ENCODE measurements at places on chromosomes 5 and 9.

- DNase-seq: no peak
Measured at GRCh38 chr9:134602547-134603362, 38.8 kb upstream of the COL5A1 start.

DNA sequence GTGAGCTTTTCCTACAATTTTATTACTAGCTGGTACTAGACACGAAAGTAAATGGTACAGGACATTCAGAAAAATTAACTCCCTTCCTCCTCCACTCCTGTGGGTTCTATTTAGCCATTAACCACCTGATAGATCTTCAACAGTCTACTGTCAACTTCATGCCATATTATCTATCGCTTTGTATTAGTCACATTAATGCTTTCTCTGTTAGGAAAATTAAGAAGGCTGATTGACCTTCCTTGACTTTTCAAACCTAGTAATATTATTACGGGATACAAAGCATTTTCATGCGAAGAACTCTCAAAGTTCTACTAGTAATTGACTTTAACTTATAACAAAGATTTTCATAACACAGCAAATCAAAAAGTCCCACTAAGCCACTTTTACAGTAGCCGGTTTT lies 1.2 kb downstream of the TEX10 start:
- no peak for DNase-seq

DNA sequence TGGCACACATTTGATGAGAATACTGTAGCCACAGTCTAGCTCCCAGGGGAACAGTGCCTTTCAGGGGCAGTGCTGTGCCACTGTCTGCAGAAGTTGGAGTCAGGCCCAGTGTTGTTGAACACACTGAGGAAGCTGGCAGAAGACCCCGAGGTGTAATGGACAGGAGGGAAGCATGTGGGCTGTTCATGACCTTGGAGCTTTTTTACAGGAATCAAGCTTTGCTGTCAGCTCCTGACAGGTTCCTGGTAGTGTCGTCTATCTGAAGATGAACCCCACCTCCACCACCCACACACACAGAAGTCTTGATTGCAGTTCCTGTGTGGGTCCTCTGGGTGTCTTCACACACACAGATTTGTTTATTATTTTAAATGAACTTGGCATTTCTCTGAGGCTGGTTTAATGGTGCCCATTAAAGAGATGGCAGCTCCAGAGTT lies 40.3 kb upstream of the TNFAIP8 start:
- DNase-seq: no peak

DNA sequence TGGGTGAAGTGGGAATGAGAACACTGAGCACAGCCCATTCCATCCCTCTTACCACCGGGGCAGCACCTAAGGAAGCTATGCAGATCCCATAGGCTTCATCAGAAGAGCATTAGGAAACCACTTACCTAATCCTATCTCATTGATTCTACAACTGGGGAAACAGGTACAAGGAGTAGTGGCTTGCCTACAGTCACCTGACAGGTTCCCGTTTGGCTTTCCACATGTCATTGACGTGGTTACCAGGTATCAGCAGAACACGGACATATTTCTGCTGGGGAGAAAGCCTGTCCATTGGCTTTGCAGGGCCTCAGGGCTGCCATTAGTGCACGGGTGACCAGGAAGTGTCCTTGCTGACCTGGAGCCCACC lies 11.3 kb downstream of the AFAP1L1 start:
- no peak for DNase-seq

DNA sequence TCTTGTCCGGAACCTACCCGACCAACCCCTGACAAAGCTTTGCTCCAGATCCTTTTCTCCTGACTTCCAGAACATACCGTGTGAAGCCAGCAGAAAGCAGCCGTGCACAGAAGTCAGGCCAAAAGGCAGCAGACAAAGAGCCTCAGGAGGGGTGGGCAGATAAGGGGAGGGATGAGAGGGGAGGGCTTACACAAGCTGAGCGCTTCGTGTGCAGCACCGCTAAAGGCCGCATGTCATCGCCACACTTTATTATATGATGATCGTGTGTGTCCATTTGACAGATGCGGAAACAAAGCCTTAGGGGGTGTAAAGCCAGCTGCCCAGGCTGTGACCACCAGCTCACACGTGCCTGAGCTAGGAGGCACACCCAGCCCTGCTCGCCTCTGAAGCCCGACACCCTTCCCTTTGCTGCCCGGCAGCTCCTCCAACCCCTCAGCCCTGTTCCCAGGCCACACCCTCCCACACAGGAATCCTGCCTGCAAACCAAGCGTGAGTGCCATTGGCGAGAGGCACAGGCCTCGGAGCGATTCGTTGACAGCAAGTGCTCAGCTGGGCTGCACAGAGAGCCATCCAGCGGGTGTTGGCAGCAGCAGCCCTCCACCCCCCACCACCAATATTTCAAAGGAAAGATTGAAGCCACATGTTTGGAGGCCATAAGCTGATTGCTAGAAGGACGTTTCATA lies 170.5 kb upstream of the SMIM23 start:
- DNase-seq: no peak

DNA sequence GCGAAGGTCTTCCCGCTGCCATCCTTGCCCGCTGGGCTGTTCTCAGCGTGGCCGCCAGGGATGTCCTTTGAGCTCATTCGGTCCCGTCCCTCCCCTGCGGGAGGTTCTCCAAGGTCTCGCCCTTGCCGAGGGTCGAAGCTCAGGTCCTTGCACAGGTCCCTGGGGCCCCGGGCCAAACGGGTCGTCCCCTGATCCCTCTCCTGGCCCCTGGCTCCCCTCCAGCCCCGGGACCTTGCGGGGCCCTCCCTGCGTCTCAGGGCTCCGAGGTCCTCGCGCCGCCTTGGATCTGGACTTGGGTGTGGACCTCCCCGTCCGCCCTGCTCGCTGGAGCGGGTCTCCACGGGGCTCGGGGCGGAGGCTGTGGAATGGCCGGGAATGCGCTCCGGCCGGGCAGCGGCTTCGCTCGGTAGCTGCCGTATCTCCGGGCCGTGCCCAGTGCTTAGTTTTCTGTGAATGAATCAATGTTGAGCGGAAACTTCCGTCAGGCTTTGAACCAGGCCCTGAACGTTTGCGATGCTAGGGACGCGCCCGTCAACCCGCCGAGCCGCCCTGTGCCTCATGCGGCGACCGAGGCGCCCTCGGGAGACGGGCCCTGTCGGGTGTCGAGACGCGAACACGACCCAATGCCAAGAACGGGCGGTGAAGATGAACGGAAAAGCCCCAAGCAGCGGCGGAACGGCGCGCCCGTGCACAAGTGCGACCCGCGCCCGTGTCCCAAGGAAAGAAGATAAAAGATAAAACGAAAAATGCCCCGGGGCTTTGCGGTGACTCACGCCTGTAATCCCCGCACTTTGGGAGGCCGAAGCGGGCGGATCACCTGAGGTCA lies 780 bp downstream of the RNU6ATAC start:
- DNase-seq: no peak

GRCh38 chr5:4977416-4978110 lies 162.6 kb upstream of the ADAMTS16 start:
- DNase-seq: no peak

GRCh38 chr5:12985142-12985541 lies 959.3 kb downstream of the DNAH5 start:
- DNase-seq: no peak

- DNase-seq: no peak
Measured at GRCh38 chr5:96288166-96288844, 144.7 kb downstream of the PCSK1 start.

GRCh38 chr5:157088342-157088990 lies 20.4 kb downstream of the HAVCR2 start:
- DNase-seq: no peak

GRCh38 chr9:93159601-93160471 lies 24.1 kb upstream of the WNK2 start:
- no peak for DNase-seq

DNA sequence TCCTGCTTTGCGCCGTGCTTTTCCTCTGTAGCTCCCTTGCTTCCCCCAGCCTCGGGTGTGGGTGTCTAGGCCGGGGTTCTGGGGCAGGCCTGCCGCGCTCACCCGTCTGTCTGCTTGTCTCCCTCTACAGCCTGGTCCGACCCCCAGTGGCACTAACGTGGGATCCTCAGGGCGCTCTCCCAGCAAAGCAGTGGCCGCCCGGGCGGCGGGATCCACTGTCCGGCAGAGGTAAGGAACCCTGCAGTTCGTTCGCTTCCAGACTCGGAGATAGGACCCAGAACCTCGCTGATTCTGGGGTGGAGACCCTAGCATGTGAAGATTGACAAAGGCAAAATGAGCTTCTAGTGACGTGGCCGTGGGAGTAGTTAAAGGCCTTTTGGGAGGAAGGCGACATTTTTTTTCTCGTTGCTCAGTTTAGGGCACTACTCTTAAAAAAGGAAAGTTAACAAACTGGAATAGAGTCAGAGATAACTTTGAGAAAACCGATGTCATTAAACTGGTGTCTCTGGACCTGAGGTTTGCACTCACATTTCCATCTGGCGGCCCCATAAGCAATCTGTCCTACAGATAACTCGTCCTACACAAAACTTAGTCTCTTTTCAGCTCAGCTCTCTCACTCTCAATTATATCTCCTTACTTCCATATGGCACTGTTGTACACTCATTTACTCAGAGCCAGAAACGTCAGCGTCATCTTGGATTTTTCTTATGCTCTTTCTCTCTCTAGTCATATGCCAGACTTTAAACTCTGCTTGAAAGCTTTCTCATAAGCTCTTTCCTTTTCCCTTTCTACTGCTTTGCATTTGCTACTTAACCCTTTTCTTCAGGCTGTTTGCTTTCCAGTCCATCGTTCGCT lies 561 bp downstream of the SEC61B start:
- no peak for DNase-seq

GRCh38 chr5:176608937-176609723 lies 826 bp downstream of the GPRIN1 start:
- no peak for DNase-seq

- no peak for DNase-seq
Measured at GRCh38 chr9:532707-533106, 308.8 kb upstream of the DMRT1 start.

DNA sequence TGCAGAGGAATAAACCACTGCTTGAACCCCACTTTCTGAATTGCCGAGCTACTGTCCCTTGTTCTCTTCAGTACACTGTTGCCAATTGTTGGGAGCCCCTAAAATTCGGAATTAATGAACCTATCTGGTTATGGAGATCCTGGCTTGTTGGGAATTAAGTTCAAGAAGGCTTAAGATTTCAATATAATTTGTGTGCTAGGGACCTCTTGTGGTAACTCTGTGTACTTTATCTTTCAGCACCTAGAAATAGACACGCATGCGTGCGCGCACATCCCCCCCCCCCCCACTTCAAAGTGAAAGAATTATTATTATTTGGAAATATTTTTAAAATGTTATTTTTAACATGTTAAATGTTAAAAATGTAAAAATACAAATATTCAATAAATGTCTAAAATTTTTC lies 53.3 kb upstream of the FAM169A start:
- no peak for DNase-seq

GRCh38 chr9:96136992-96137670 lies 164.8 kb downstream of the HSD17B3 start:
- DNase-seq: no peak

DNA sequence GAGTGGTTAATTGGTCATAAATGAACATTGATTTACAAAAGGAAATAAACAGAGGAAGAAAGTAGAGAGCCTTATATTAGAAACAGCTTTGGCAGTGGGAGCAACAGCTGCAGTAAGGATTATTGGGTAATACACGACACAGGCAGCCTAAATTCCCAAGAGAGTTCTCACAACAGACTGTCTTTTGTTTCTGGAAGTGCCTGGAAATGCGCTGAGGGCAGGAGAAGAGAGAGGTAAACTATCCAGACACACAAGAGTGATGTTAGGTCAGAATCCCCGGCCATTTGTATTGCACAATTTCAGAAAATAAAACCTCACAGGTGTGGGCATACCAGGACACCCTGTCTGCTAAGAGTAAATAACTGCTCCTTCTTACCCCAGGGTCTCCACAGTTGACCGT lies 450.4 kb upstream of the CTNND2 start:
- DNase-seq: no peak

GRCh38 chr9:114763220-114763619 lies 42.6 kb downstream of the TNFSF15 start:
- DNase-seq: no peak

GRCh38 chr5:33769968-33770367 lies 121.8 kb downstream of the ADAMTS12 start:
- DNase-seq: no peak

GRCh38 chr5:133469252-133469651 lies 143.1 kb downstream of the FSTL4 start:
- no peak for DNase-seq

DNA sequence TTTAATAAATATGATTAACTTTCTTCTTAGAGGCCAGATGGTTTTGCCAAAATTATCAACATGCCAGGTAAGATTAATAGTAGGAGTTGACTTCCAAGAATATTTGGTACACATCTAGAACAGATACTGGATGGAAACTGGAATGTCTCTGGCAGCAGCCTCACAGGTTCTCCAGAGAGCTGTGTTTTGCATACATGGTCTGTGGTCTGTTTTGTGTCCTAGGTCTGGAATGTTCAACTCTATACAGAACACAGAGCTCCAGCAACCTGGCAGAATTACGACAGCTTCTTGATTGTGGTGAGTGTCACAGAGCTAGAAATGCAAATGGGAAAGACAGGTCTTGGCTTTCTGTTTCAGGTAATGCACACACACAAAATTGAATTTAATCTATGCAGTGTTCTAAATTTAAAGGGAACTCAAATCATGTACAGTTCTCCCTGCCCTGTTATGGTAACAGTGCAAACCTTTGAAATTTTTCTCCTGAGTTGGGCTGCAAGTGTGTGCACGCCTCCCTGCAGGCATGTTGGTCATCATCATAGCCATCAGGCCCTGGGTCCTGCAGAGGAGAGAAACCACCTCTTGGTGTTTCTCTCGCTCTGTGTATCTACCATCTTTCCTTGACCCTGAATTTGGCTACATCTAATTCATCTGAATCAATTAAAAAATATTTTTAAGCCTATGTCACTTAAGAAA lies 58.3 kb downstream of the PIK3R1 start:
- DNase-seq: no peak

- no peak for DNase-seq
Measured at GRCh38 chr5:168914491-168914890, 335.3 kb upstream of the PANK3 start.

- no peak for DNase-seq
Measured at GRCh38 chr5:157266286-157267007, 524 bp downstream of the CYFIP2 start.

- no peak for DNase-seq
Measured at GRCh38 chr9:134476272-134476941, 150.2 kb downstream of the RXRA start.

DNA sequence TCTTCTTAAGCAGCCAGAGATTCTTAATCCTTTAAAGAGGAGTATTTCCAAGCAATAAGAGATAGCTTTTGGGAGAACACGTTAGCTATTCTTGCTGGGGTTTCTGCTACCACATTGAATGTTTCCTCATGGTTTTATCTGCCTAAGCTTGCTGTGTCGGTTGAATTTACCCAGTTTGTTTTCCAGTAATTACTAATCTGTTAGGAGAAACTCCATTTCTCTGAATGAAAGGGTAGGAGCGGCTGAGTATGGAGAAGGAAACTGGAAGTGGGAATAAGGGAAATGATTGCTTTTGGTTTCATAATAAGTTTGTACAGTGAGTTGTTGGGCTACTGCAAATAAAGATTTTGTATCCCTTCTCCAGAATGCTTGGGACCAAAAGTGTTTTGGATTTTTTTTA lies 1.2 kb downstream of the JAK2 start:
- DNase-seq: no peak

GRCh38 chr9:680106-680505 lies 161.4 kb upstream of the DMRT1 start:
- DNase-seq: no peak

GRCh38 chr9:123044586-123044985 lies 11.1 kb downstream of the GPR21 start:
- DNase-seq: no peak

Measured in esophagus squamous epithelium (tissue), 5 donors.